ENCODE measurements at places on chromosomes 2 and 18. TPM values are rescaled to one million over a fixed set of nuclear protein-coding genes. Genes with fewer than 3 reads are reported as not detected.

DNA sequence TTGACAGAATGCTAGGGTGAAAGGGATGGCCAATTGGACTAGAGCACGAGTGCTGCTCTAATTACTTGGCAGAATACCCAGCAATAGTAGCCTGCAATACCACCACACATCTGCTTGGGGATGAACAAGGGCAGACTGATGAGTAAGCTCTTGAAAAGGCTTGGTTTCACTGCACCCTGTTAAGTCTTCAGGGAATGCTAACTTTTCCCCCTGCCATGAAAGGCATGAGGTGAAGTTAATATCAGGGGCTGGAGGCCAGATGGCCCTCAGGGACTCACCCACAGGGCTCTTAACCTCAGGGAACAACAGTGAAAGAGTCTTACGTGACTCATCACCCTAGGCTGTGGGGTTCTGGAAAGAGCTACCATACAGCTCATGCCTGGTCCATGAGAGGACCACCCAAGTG lies 51.7 kb upstream of the MYL1 start:
- DNase-seq, result no peak

DNA sequence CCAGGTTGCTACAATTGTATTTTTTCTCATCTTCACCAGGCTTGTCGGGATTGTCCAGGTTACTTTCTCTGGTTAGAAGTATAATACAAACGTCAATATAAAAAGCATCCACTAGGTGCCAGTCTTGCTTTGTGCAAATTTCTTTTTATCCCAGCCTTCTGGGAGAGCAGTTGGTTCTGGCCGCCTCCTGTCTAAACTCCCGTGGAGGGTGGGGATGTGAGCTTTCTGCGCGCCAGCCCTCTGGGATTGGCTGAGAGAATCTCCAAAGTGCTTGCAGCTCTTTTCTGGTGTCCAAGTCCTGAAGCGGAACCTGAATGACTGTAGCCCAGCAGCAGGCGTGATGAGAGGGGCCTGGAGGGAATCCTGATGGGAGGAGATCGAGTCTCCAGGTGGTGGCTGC lies 22.4 kb upstream of the TOGARAM2 start:
- DNase-seq, result no peak

DNA sequence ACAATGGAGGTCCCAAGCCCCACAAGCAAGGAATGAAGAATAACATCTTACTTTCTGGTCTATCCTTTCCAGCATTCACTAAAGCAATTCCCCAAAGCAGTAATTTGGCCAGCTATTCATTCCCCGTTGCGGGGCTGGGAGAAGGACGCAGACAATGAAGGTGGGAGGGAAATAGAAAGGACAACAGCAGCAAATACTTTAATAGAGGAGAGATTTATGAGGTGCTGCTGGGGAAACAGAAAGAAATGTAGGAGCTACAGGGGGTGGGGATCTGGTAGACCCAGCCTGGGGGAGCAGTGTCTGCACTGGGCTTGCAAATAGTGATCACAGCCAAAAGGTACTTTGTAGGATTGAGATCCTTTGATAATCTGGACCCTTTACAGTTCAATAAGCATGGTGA lies 13.9 kb upstream of the ATL2 start:
- no peak for DNase-seq

GRCh38 chr2:11530864-11531465 lies 2.9 kb upstream of the GREB1 start:
- DNase-seq, result no peak

DNA sequence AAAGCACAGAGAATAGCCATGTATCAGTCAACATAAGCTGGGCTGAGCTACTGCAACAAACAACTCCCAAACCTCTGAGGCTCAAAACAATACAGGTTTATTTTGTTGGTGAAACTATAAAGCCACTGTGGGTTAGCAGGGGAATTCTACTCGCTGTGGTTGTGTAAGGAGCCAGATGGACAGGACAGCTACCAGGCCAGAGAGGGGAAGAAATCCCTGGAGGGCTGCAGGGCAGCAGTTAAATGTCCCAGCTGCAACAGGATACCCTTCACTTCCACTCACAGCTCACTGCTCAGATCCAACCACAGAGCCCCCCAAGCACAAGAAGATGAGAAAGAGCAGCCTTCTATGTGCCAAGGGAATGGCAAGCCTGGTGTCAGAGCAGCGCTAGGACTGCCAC lies 245.9 kb upstream of the RAB6C start:
- DNase-seq, result no peak

DNA sequence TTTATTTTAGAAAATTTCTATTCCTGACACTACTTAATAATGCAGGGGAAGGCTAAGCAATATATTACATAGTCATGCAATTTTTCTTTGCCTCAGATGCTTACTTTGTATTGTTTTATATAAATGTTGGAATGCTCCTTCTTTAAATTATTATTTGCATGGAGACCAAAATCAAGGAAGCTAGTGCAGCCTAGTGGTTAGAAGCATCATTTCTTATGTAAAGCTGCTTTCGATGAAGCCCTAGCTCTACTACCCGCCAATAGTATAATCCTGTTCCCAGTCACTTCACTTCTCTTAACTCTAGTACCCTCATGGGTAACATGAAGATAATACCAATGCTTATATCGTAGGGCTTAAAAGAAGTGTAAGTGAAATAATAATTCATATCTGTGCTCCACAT lies 198.9 kb downstream of the LRATD1 start:
- no peak for DNase-seq

DNA sequence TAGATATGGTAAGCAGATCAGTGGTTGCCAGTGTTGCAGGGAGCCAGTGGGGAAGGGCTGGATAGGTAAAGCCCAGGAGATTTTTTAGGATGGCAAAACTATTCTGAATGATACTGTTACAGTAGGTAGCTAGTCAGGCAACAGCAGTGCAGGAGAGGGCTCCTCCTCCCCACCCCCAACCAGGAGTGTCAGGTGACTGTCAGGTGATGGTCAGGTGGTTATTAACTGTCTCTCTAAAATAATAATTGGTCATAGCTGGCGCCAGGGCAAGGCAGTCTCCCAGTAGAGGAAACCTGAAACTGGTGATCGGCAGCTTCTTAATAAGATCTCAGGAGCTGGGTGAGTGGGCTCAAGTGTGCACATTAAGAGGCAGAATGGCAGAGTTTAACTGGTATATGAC lies 201.6 kb upstream of the PARD3B start:
- DNase-seq, result no peak

GRCh38 chr18:77851802-77852201 lies 602.2 kb downstream of the GALR1 start:
- DNase-seq, result no peak

GRCh38 chr2:46686811-46687210 lies 207.4 kb downstream of the TMEM247 start:
- DNase-seq, result no peak

- DNase-seq, result no peak
These were observed 103.0 kb upstream of the LGALSL start for GRCh38 chr2:64350996-64351395.

DNA sequence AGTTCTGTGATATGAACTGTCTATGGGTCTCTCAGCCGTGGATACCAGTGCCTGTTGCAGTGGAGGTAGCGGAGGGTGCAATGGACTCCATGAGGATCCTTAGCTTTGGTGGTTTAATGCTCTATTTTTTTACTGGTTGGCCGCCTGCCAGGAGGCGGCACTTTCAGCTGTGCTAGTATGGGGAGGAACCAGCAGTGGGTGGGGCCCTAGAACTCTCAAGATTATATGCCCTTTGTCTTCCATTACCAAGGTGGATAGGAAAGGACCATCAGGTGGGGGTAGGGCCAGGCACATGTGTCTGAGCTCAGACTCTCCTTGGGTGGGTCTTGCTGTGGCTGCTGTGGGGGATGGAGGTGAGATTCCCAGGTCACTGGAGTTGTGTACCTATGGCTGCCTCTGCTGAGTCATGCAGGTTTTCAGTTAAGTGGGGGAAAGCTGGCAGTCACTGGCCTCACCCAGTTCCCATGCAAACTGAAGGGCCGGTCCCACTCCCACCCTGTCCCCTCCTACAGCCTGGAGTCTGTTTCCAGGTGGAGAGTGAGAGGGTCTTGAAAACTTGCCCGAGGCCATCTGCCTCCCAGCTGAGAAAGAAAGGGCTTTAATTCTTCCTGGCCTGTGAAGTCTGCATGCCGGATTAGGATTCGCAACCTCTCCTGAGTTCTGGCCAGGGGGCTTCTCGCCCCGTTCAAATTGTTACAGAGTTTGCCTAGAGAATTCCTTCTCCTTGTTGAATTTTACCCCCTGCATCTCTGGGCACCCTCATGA lies 14.5 kb downstream of the KCNS3 start:
- DNase-seq, result no peak

DNA sequence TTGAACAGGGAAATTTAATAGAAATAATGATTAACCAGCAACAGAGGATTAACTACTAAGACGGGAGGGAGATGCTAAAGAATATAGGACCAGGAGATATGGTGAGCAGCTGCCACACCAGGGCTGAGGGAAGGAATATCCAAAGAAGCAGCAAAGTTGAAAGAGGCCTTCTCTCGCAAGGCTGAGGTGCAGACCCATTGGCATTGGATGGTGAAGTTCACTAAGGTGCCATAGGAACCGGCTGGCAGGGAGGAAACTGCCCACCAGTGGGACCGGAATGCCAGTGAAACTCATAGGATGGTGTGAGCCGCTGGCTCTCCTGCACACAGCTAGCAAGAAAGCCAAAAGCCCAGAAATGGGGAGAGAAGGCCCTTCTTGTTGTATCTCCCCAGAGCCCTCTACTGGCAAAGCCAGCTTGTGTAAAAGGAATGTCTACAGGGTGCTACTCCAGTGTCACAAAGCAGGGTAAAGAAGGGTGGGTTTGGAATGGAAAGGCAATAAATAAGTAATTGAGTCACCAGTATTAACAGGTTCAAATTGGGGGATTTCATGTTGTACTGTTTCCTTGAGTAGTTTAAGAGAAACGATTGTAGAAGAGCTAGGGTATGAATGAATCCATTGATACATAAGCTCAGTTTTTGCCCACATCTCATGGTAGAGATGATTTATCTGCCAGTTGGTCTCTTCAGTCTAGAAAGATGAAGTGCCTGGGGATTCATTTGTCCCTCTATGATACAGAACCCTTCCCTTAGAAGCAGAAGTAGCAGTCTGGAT lies 36.0 kb downstream of the FARP2 start:
- no peak for DNase-seq

- DNase-seq, result no peak
These were observed 90.6 kb downstream of the ADAM23 start for GRCh38 chr2:206533977-206534376.

DNA sequence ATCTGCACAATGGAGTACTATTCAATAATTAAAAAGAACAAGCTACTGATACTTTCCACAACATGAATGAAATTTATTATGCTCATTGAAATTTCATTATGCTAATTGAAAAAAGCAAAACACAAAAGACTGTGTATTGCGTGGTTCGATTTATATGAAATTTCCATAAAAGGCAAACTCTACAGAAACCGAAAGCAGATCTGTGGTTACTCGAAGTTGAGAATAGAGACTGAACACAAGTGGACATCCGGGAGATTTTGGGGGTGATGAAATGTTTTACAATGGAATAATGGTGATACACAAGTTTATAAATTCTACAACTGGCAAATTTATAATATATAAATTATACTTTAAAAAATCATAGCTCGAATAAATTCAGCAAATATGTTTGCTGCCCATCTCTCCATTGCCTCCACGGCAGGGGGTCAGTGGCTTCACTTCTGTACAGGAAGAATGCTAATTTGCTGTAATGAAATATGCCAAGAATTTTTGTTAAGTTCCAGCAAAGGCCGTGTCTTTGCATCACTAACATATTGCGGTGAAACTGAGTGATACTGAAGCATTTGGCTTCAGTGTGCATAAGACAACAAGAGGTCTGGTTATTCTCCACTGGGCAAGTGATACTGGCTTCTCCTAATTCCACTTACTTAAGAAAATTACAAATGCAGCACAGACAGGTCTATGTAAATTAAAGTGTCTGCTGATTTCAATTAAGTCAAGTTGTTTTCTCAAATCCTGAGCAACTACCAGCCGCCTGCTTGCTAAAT lies 96.7 kb downstream of the TMEM163 start:
- DNase-seq, result no peak

GRCh38 chr2:224217962-224218347 lies 178.9 kb upstream of the SERPINE2 start:
- no peak for DNase-seq

DNA sequence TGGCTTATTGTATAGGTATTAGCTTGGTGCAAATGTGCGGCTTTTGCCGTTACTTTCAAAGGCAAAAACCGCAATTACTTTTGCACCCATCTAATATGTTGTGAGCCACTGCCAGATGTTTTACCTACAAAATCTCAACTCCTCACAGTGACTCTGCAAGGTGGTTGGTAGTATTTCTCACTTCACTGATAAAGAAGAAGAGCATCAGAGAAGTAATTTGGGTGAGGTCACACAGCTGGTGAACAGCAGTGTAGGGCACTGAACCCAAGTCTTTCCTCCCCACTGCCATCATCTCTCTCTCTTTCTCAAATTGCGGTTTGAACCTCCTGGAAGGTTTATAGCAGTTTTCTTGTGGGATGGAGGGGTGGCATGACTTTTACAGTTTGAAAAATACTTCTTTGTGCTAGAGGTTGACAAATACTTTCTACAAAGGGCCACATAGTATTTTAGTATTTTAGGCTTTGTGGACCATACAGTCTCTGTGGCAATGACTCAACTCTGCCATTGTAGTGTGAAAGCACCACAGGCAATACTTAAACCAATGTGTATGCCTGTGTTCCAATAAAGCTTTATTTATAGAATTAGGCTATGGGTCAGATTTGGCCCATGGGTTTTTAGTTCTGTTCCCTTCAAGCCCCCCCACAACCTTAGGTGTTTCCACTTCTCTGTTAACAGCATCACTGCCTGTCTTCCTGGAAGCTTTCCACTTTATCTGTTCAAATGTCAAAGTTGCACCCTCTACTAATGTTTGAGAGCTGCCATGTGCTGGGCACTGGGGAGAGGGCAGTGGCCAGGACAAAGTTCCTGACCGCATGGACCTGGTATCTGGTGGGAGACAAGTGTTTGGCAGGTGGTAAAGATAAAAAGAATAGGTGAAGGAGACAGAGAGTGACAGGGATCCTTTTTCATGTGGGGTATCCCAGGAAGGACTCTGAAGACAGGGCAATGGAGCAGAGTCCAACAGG lies 30.1 kb downstream of the FHOD3 start:
- DNase-seq, result no peak

DNA sequence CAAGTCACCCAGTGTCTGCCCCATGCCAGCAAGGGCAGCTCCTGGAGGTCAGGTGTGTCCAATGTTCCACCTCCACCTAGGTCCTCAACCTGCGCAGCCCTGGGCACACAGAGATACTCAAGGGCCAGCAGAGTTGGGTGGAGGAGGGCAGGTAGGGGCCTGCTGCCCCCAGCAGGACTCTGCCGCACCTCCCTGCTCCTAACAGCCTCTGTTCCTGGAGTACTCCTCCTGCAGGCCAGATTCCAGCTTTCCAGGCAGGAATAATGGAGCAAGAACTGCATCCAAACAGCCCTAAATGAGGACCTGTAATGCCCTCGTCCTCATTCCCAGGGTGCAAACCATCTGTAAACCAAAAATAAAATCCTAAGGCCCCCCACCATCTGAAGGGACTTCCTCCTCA lies 44.4 kb upstream of the ACAA2 start:
- no peak for DNase-seq

Gene ERICH2
- total RNA-seq, result 0.89 TPM

Gene STPG4
- not detected for total RNA-seq

Gene ACMSD
- not detected for total RNA-seq

Gene ZNF519
- total RNA-seq, result 3.9 TPM

Gene RFX8
- total RNA-seq, result 0.25 TPM

Gene CELF4
- not detected for total RNA-seq

Gene AMER3
- total RNA-seq, result not detected
